A549 treated with CORT108297 at 1 μM for 4 hours (cell line): ENCODE measurements at places on chromosomes 12 and 14. TPM values are rescaled to one million over a fixed set of nuclear protein-coding genes. Genes with fewer than 3 reads are reported as not detected.

FOXG1 gene
- total RNA-seq = 0.06 to 0.15 TPM (median 0.11 TPM) in 5 replicates

R3HDM2 gene
- total RNA-seq = 9.1 to 11.3 TPM (median 10.0 TPM) in 5 replicates

ABCC9 gene
- total RNA-seq = 0.01 to 0.02 TPM in 2 of 5 replicates, not detected in the others

CFAP54 gene
- 1.2 to 1.7 TPM (median 1.5 TPM) in 5 replicates for total RNA-seq

FAIM2 gene
- 0.02 TPM in 1 of 5 replicates, not detected in the others for total RNA-seq

RPS6KL1 gene
- 0.22 to 0.65 TPM (median 0.47 TPM) in 5 replicates for total RNA-seq
